CD4-positive, alpha-beta T cell treated with Interleukin-2 at 100 ng/mL for 4 hours (primary cell): ENCODE measurements at places on chromosomes 16 and 17.
A peak's percentile ranks its signal among the peaks of the same experiment; 100 is the strongest.

- DNase-seq = no peak
Observed at GRCh38 chr17:27232328-27232727, 61.6 kb upstream of the WSB1 start.

DNA sequence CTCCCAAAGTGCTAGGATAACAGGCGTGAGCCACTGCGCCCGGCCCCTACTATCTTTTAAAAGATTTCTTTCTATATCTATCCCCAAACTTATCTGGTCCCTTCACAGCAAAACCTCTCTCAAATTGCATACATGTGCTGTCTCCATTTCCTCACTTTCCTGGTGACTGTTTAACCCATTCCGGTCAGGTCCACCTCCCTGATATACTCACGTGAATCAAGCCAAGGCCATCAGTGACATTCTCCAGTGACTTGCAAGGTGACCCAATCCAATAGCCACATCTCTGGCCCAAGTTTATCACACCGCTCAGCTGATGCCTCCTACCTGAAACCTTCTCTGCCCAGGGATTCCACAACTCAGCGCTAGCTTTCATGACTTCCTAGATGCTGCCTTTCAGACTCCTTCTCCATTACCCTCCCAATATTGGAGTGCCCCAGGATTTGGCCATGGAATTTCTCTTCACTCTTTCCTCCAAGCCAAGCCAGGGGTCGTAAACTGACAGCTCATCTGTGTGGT, 1.4 kb upstream of the CTCF start:
- DNase-seq = no peak

DNA sequence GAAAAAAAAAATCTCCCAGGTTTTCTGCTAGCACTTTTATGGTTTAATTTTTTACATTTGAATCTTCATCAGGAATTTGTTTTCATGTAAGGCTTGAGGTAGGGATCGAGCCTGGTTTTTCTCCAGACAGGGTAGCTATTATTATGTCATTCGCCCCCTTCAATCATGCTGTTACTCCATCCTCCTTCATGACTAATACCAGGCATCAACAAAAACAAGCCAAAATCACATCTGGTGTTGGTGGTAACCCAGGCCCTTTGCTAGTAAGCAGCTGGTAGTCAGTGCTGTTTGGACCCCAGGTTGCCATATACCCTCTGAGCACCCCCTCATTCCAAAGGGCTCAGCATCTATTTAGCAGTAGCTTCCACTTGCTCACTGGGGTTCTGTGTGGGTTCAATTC, 29.5 kb downstream of the DRC3 start:
- no peak for DNase-seq

- no peak for DNase-seq
Observed at GRCh38 chr17:43915559-43915958, 8.2 kb upstream of the MPP2 start.

GRCh38 chr17:78241277-78242023, 10.0 kb downstream of the TMEM235 start:
- DNase-seq = no peak

GRCh38 chr17:19986941-19987861, 9.6 kb upstream of the AKAP10 start:
- DNase-seq = no peak

DNA sequence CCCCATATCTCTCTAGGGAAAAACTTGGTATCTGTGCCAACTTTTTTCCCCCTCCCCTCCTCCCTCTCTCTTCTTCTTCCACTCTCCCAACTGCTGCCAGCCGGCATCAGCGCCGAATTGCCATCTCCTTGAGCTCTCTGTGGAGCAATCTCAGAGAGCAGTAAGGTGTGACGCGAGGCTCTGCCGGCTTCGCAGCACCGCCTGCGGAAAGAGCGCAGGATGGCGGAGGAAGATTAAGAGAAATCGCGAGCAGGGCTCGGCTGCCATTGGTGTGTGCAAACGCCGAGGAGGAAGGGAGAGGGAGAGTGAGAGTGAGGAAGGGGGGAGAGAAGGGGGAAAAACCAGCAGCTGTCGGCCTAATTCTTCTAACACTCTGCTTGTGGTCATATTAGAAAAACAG, 44.2 kb downstream of the NEUROD2 start:
- DNase-seq = no peak

DNA sequence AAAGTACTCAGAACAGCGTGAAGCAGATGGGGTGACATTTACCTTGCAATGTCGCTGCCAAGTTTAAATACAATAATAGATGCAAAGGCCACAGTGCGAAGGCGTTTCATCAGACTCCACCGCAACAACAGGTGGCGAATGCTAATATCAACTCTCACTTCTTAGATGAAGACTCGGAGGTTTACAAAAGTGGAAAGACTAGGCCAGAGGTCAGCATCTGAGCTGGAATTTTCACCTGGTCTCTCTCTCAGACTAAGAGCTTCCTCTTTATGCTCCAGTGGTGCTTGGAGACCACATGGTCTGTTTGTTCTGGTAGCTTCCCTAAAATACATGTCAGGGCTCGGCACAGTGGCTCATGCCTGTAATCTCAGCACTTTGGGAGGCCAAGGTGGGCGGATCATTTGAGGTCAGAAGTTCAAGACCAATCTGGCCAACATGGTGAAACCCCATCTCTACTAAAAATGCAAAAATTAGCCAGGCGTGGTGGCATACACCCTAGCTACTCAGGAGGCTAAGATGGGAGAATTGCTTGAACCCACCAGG, 169.1 kb downstream of the XYLT1 start:
- DNase-seq = no peak

- peak; percentile 17 for DNase-seq
Observed at GRCh38 chr17:16922386-16923096, 49.4 kb downstream of the TNFRSF13B start.

DNA sequence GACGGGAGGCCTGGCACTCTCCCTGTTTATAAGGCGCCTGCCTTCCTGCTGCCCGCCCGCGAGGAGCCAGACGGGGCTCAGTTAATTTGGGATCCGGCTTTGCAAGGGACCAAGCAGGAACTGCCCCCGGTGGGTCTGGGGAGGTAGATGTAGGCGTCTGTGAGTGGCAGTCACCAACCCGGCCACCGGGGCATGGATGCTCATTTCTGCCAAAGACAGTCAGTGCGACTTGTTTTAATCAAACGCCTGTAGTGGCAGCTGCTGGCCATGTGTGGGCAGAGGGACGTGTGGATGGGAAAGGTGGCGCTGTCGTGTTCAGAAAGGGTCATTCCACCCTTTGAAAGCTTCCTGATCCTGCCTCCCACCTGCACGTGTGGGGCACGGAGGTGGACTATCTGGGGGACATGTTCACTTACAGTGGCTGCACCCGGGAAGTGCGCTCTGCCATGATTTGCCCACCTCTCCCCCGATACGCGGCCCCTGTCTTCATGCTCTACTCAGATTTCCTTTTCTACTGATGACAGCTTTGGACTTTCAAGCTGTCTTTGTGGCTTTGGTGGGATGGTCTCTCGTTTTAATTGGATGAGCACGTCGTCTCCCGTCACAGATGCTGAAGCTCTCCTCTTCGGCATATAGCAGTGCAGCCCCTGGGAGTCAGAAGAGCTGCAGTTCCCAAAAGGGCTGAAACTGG, 60.3 kb upstream of the CIBAR2 start:
- DNase-seq = no peak

DNA sequence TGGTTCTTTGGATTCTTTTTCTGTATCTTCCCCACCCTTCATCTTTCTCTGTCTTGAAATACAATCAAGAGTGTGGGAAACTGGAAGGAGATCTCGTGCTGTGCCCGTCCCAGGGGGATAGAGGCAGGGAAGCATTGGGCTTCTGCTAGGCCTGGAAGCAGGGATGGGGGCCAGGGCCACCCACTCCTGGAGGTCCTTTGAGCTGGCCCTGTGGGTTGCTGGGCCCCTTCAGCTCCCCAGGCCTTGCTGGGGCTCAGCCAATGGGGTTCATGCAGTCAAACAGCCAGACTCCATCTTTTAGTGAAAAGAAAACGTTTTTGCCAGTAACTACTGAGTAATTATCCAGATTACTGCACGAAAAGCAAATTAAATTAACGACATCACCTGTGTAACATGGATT, 67.8 kb downstream of the CCDC182 start:
- DNase-seq = no peak

GRCh38 chr17:81821147-81821546, 11.9 kb downstream of the MCRIP1 start:
- DNase-seq = no peak

- DNase-seq = no peak
Observed at GRCh38 chr17:27919079-27919478, 25.9 kb upstream of the LYRM9 start.

DNA sequence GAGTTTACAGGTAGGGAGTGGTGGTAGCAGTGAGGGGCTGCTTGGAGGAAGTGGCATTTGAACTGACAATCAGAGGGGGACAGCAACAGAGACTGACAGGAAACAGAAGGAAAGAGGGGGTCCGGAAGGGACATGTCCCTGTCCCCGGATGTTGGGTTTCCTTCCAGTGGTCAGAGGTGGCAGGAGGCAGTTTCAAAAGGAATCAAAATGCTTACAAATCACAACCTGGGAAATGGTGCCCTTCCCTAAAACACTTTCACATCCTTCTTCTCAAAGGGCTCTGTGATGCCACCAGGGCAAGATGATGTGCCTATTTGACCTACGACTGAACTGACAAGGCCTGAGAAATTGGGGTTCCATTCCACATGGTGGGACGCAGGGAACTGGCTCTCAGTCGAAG, 19.7 kb downstream of the ADGRG1 start:
- no peak for DNase-seq

DNA sequence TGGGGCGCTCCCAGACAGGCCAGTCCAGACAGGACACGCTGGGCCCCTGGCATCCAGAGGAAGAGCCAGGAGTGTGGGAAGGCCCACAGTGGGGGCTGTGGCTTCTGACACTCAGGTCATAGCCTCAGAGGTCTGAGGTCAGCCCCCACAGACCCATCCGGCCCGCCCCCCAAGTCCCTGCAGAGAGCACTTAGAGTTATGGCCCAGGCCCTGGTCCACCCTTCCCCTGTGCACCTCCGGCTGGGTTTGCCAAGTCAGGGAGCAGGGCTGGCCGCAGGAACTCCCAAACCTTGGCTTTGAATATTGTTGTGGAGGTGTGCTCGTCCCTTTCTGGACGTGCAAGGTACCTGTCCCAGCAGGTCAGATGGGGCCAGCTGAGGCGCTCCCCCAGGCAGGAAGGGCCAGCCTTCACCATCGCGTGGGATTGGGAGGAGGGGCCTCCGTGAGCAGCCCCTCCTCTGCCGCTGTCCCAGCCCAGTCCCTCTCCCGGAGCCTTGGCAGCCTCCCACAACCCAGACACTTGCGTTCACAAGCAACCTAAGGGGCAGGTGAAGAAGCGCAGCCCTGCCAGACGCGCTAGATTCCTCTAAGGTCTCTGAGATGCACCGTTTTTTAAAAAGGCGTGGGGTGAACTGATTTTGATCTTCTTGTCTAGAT, 74.6 kb downstream of the SOCS1 start:
- DNase-seq = no peak
